NCI-H345 (cell line): ENCODE measurements at places on chromosomes 5 and 9.
A peak's percentile ranks its signal among the peaks of the same experiment; 100 is the strongest.

DNA sequence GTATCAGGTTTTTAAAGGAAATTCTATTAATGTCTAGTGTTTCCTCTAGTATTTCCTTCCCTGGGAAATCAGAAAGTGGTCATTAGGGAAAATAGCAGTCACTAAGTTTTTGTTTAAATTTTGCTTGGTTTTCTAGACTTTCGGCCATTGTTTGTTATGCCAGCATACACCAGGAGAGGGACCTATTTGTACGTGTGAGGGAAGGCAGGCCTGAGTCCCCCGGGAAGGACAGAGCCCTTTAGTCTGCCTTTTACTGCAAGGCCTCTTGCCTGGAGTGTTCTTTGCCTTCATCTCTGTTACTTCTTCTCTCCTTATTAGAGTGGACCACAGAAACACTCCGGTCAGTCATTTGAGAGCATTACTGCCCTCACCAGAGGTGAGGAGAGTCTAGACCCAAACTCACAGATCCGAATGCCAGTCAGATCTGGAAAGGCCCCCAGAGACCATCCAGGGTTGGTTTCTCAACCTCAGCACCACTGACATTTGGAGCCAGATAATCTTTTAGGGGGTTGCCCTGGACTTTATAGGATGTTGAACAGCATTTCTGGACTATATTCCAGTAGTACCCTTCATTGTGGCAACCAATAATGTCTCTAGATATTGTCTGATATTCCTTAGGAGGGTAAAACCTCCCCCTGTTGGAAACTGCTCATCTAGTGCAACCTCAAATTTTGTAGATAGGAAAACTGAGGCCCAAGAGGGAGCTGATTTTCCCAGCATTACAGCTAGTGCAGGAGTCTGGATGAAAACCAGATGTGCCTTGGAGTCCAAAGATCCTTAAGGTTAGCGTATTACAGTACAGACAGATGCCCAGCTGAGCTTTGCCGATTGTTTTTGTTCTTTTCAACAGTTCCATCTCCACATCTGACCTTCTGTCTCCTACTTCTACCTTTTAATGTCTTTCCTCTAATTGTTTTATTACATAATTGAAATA, 93.0 kb upstream of the NIPAL4 start:
- DNase-seq: no peak

- DNase-seq: no peak
Measured at GRCh38 chr5:142958944-142959682, 188.9 kb downstream of the ARHGAP26 start.

DNA sequence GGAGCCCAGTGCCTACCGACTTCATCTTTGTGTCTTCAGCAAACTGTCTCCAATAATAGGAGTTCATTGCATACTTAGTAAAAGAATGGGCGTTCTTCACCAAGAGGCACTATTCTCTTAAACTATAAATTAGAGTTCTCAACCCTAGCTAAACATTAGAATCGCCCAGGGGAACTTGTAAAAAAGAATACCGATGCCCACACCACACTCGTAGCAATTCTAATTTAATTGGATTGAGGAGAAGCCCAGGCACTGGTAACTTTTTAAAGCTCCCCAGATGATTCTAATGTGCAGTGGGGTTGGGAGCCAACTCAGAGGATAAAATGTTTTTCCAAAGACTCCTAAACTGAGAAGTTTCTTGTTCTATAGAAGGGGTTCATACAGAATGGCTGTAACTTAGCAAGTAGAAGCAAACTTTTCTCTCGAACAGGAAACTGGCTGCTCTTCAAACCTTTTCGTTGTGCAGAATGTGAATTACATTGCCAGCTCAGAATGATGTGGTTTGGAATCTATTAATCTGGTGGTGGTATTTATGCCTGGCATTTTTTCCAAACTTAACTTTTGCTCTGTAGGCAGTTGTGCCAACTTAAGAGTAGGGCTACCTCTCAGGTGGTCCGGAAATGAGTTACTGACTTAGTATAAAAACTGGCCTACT, 26.4 kb upstream of the NFIB start:
- no peak for DNase-seq

DNA sequence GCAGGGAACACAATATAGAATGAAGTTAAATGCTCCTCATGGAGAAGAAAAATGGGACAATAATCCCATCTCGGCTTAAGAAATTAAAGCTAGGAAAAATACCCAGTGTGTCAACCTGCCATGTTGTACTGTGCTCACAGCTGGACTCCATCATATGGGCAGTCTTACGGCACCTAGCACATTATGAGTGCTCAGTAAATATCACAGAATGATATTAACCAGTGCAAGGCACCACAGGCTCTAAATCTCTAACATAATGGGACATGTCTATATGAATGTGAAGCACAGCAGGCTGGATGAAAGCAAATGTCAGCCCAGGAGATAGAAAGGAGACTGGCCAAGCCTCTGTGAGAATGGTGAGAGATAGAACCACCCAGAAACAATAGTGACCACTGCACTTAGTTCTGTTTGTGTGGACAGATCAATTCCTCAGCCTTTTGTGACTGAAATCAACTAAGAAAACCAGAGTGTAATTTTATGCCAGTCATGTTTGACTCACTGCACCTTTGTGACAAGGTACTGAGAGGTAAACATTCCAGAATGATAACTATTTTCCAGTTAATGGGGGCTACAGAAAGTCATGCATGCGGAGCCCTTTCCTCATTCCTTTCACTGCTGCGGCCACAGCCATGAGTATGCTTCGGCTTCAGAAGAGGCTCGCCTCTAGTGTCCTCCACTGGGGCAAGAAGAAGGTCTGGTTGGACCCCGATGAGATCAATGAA, 140.4 kb upstream of the CDH6 start:
- DNase-seq: peak; percentile 7
